ENCODE measurements at places on chromosomes 6 and 20.

DNA sequence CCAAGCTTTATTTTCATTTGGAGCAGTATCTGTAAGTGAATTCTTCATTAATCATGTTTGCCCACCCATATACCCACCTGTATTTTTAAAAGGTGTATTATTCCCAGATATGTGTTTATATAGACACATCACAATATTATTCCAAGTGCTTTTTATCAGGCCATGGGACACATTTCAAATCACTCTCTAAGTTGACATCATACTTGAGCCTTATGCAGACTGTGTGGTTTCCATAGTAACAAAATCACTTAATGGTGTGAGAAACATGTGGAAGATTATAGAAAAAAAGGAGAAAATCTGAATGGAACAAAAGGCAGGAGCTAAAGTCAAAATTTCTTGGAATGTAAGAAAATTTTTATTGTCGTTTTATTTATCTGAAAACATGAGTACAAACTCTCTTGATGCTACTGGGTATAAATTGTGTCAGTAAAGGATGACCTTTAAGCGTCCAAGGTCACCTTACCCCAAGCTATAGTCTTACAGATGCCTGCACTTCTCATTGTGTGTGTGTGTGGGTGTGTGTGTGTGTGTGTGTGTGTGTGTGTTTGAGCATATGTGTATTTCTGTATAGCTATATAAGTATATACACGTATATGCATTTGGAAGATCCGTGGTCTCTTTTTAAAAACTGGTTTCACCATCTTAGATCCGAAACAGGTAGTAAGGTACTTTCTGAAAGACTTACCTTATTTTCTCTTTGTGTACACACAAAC is 79.8 kb upstream of the CCN6 start:
- DNase-seq: no peak

DNA sequence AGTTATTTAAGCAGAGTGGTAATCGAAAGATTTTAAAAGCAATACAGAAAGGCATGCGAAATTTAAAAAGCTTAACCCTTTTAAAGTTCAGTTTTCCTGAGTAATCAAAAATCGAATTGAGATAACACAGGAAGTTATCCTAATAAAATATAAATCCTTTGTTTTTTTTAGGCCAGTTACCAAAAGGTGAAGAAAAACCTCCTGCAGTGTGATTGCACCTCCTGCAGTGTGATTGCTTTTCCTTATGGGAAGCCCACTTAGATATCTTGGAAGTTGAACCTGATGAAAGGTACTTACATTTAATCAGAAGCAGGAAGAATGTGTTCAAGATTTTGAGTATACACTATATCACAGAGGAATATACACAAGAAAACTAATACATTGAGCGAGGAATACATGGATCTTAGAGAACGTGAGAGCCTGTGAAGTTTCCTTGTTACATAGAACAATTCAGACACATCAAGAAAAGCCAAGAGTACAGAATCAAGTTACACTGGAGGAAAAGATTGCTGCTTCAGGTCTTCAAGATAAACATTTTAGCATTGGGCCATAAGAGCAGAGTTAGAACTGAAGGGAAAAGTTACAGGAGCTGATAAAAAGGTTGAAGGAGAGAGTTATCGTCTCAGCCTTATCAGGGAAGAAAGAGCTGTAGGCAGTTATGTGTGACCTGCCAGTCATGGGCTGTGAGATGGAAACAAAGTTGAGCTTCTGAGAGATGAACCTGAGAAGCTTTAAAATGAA is 7.7 kb upstream of the TMEM181 start:
- no peak for DNase-seq

- DNase-seq: no peak
Measured at GRCh38 chr6:51107769-51108203, 289.1 kb downstream of the TFAP2B start.

GRCh38 chr20:53294804-53295203 is 298.8 kb downstream of the ZNF217 start:
- no peak for DNase-seq

DNA sequence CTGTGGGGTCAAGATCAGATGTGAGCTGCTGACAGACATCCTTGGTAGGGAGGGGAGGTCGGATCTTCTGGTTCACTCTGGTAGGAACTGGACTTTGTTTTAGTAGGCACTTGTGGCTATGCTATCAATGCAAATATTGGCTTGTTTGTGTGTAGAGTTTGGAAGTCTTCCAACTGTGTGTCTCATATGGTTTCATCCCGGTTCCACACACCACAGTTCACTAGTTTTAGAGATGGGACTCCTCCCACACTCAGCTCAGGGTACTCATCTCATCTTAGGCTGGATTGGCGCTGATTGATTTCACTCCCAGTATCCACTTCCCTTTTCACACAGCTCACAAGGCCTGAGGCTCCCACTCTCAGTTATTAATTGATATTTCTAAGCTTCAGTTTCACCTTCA is 161.3 kb downstream of the THBS2 start:
- DNase-seq: no peak

DNA sequence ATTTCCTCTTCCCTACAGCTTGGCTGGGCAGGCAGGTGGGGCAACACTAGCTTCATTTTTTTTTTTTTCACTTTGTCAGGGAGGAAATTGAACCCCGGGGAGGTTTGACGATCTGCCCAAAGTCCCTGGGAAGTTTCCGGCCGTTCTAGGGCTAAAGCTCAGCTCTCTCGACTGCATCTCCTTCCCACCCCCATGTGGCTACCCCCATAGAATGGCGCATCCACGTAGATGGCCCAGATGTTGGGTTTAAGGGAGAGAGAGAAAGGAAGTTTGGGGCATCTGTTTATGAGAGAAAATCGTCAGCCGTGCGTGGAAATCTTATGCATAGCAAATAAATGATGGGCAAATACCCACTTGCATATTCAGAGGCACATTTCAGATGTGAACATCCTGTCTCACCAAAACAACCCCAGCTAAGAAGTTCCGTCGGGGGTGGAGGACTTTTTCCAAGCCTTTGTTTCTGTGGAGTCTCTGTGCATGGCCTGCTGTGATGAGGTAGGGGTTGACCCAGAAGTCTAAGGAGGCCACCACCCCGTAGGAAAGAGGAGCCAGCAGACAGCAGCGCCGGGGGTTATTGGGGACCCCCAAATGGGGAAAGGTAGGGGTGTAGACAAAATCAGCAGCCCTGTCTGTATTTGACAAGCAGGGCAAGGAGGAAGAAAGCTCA is 40.5 kb upstream of the ZNF831 start:
- peak; percentile 94 for DNase-seq

Data from NAMALWA (cell line).